ENCODE measurements at places on chromosomes 5 and 9.

GRCh38 chr9:112245126-112245525, 70.0 kb upstream of the SUSD1 start:
- no peak for DNase-seq

DNA sequence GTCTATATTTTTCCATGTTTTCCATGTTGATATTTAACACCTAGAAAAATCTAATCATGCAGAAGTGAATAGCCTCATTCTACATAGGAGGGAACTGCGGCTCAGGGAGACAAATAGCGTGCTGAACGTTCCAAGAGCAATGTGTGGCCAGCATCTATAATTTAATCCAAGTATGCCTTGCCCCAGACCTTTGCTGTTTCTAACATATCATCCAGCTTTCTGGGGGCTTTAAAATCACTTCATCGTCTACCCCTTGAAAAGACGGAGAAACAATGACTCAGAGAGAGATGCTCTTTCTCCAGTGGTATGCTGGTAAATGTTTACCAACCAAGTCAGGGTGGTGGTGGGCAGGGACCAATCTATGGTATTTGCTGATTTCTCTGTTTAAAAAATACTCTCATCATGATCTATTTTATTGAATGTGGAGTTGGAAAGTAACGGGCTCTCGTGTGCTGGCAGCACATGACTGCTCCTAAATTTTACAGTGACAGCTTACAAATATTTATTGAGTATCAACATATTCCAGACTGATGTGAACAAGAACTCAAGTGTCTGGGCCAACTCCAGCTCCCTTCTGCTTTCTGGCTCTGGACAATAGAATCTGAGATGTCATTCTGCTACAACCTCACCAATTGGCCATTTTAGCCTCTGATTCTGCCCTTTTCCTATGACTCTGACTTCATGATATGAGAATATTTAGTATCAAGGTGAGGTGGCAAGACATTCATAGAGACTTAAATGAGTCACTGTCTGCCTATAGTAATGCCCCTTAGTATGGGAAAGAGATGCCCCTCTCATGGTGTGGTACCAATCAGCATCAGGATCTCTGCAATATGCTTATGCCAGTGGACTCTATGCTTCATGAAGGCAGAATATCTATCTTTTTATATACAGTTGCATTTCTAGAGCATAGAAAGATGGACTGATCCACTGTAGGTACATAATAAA, 407.4 kb upstream of the TNC start:
- DNase-seq: no peak

DNA sequence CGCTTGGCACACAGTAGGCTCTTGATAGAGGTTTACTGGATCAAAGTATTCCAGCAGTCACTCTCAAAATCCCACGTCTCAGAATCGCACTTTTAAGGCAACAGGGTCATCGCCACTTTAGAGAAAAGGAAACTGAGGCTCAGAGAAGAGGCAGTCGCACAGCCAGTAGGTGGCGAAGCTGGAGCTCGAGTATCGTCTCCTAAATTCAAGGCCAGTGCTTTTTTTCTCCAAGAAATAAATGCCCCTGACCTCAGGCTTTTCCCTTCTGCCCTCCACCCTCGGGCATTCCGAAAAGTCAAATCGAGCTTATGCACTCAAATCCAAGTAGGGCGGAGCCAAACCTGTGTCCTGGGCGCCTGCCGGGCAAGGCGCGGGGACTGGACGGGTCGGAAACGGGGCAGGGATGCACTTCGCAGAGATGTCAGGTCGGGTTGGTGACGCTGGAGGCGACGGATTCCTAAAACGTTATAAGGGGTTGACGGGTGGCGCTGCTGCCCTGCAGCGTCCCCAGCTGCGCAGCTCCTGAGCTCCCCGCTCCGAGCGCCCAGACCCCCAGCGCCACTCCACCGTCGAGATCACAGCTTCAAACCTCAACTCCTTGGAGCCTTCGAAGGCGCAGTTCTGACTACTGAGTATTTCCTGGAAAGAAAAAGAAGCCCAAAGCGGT, 4.7 kb upstream of the FOXB2 start:
- no peak for DNase-seq

- DNase-seq: no peak
Measured at GRCh38 chr9:97362777-97363545, 48.9 kb upstream of the TDRD7 start.

GRCh38 chr5:38655691-38656090, 99.2 kb upstream of the LIFR start:
- no peak for DNase-seq

DNA sequence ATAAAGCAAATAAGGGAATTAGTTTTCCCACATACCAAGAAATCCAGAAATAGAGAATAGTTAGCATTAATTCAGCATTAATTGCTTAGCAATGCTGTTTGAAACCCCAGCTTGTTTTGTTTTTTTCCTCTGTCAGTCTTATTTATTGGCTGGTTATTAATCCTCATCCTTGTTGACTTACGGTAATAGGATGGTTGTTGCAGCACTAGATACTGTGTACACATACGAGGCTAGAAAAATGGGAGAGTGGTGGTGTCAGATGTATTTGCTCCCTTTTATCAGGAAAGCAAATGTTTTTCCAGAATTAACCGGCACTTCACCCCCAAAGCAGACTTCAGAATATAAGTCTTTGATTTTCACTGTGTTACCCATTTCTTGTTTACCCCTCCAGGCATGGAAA, 60.4 kb downstream of the ERBIN start:
- no peak for DNase-seq

DNA sequence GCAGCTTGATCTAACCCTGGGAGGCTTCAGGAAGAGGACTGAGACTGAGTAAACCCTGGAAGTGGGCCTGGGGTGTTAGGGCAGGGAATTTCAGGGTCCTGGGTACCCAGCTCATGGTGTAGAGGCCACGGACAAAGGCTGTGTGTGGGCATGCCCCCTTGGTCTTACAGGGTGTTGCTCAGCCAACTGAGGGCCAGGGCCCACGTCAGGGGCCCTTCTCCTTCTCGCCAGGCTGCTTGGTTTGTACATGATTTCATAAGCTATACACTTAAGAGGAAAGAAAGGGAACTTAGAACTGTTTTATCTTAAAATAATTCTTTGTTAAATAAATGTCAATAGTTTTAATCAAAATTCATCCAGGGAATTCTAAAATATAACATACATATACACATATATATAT, 95.4 kb downstream of the TLE4 start:
- DNase-seq: no peak
